ENCODE measurements at places on chromosomes 5 and 9. TPM values are rescaled to one million over a fixed set of nuclear protein-coding genes. Genes with fewer than 3 reads are reported as not detected.
A peak's percentile ranks its signal among the peaks of the same experiment; 100 is the strongest.

Gene S1PR3
- 17.2 TPM for total RNA-seq

Gene SAP30L
- 25.9 TPM for total RNA-seq

Gene RUSC2
- 62.9 TPM for total RNA-seq

Gene GFRA3
- total RNA-seq = not detected

Gene FAM78A
- total RNA-seq = 0.63 TPM

Gene GCNT4
- 12.5 TPM for total RNA-seq

Gene DNAJA1
- 173 TPM for total RNA-seq

Gene GARNL3
- total RNA-seq = 0.69 TPM

Gene GTF3C5
- total RNA-seq = 39.6 TPM

Gene CARTPT
- total RNA-seq = not detected

DNA sequence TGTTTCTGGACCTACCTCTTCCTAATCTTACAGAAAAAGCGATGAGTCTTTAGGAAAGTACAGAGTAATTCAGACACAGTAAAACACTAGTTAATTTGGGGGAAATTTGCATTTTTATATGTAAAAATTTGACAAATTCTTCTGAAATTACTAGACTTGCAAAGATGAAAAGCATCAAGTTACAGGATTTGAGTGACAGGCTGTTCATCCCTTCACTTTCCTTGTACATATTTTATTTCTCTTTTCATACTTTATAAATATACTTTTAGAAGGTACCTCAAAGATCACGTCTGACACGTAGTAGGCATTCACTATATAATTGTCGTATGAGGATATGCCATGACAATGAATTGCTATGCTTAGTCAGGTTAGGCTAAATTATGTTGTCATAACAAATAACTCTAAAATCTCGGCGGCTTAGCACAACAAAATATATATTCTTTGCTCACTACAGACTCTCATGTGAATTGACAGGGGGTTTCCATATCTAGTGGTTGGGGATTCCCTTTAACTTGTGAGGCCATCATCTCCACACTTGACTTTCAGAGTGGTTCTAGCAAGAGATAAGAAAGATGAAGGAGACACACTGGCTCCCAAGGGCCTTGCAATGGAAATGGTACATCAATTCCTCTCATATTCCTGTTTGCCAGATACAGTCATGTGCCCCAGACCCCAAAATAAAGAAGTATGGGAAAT is 154.1 kb upstream of the TUT7 start:
- no peak for DNase-seq

GRCh38 chr9:5563886-5564285 is 53.6 kb downstream of the PDCD1LG2 start:
- DNase-seq = peak; percentile 59

- no peak for DNase-seq
These were observed 244.8 kb upstream of the MPDZ start for GRCh38 chr9:13524245-13524644.

DNA sequence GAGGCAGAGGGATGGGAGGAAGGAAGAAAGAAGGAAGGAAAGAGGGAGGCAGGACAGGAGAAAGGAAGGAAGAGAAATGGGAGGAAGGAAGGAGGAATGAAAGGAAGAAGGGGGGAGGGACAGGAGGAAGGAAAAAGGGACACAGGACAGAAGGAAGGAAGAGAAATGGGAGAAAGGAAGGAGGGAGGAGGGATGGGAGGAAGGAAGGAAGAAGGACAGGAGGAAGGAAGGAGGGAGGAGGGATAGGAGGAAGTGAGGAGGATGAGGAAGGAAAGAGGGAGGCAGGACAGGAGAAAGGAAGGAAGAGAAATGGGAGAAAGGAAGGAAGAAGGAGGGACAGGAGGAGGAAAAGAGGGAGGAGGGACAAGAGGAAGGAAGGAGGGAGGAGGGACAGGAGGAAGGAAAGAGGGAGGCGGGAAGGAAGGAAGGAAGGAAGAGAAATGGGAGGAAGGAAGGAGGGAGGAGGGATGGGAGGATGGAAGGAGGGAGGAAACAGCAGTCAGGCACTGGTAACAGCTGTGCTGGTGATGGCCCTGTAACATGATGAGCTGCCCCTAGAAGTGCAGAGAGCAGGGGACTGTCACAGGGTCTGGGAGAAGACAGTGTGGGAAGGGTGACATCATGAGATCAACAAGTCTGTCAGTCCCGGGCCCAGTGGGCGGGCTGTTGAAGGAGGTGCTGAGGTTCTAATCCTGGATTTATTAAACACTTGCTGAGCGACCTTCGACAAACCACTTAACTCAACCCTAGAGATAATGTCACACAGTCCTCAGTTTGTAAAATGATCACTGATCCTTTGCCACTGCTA is 10.7 kb upstream of the IRX1 start:
- no peak for DNase-seq

DNA sequence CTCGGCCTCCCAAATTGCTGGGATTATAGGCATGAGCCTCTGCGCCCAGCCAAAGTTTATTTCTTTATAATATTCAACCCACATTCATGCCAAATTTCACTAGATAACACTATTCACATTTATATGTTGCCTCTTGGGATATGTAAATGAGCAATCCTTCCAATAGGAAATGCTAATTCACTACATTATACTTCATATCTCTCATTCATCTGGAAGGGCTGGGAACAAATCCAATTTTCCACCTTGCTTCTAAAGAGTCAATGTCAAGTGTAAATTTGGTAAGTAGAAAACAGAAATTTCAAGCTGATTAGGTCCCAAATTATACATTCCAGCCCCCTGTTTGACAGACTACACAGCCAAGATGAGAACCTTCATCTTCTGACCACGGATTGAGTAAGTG is 385.5 kb downstream of the GLIS3 start:
- no peak for DNase-seq

- DNase-seq = no peak
These were observed 79.3 kb upstream of the MAP3K1 start for GRCh38 chr5:56735849-56736641.

DNA sequence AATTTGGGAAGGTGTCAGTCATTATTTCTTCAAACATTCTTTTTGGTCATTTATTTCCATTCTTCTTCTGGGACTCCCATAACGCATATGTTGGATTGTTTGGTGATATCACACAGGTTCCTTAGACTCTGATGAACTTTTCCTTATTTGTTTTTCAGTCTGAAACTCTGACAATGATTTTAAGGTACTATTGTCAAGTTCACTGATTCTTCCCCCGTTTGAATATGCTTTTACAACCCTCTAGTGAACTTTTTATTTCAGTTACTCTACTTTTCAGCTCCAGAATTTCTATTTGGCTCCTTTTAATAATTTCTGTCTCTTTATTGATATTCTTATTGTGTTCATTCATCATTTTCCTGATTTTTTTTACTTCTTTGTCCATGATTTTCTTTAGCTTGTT is 92.5 kb upstream of the RORB start:
- no peak for DNase-seq

DNA sequence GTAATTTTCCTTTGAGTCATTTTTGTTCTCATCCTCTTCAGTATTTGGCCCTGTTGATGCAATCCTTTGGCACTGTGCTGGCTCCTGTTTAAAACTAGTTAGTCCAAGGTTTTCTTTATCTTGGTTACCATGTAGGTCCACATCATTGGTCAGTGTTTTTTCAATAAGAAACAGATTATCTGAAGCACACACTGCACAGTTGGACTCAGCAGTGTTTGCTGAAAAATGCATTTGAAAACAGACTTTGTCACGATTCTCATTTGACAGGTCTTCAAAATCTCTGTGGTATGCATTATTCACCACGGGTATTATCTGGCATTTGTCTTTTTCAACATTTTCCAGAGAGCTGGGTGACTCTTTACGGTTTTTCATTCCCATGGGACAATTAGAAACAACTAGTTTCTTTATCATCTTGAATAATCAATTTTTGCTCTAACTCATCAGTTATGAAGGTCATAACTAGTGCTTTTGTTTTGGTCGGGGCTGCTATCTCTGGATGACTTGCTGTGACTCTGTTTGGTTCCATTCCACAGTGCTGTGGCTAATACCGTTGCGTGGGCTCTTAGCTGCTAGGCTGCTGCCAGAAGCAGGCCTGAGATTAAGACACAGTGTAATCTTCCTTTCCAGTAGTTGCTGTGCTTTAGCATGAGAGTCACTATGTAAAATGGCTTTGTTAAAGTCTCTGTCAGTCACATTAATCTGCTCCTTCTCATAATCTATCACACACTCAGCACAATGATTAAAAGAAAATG is 36.2 kb downstream of the NUDT12 start:
- peak; percentile 36 for DNase-seq

- DNase-seq = no peak
These were observed 780.0 kb downstream of the SEMA5A start for GRCh38 chr5:8765886-8766285.

GRCh38 chr5:57429513-57430120 is 53.0 kb downstream of the ACTBL2 start:
- no peak for DNase-seq

DNA sequence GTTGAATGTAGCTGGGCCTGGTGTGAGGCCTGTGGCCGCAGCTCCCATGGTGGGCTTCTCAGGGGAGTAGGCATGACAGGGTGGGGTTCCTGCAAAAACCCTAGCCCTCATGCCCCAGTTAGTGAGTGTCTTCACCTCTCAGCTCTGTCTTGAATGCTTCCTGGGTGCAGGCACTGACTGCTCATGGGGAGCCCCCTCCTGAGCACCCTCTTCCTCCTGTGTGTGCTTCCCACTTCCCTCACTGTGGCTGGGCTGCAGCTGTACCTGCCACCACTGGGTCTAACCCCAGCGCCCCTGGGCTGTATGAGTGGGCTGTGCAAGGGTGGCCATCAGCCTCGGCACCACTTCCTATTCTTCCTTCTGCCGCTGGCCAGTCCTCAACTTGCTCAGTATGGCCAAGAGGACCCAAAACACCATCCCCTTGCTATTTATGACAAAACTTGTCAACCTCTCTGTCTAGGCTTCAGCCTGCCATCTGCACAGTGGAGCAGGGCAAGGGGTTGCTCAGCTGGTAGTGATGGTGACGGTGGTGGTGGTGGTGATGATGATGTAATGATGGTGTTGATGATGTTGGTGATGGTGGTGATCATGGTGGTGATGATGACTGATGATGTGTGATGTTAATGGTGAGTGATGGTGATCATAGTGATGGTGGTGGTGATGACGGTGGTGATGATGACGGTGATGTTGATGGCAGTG is 67.5 kb downstream of the RXRA start:
- DNase-seq = no peak

- no peak for DNase-seq
These were observed 744 bp upstream of the PPP2CA start for GRCh38 chr5:134226441-134227192.

DNA sequence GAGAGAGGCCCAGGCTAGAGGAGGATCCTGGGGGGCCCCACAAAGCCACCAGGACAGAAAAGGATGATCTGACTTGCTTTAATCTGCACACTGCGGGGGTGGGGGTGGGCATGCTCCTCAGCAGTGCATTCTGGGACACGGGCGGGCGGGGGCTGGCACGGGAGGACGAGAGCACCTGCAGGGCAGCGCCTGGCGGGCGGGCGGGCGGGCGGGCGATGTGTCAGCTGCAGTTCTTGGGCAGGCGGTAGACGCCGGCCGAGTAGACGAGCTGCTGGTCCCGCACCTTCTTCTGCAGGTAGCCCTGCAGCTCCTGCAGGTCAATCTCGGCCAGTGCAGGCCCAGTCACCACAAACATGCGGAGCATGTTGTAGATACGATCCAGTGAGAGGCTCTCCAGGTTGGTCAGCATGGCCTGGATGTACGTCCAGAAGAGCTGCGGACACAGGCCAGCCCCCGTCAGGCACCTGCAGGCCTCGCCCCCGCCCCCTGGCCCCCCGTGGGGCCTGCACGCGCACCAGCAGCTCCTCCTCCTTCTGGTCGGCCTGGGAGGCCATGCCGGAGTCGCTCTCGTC is 3.0 kb upstream of the TMEM210 start:
- DNase-seq = no peak

DNA sequence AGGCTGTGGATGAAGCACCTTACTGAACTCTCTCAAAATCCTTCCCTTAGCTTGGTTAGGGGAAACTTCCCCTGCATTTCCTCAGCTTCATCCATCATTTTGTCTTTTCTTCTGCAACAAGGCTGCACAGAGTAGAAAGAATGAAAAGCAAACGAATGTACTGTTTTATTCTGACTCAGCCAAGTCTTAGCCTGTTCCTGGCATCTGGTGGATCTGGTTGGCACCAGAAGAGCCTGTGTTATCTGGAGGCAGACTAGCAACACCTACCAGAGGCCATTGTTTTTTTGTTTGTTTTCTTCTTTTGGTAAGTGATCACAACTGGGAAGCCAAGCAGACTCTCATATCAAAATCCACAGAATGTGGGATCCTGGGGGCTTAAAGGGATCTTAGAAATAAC is 200.7 kb downstream of the FANCC start:
- no peak for DNase-seq

DNA sequence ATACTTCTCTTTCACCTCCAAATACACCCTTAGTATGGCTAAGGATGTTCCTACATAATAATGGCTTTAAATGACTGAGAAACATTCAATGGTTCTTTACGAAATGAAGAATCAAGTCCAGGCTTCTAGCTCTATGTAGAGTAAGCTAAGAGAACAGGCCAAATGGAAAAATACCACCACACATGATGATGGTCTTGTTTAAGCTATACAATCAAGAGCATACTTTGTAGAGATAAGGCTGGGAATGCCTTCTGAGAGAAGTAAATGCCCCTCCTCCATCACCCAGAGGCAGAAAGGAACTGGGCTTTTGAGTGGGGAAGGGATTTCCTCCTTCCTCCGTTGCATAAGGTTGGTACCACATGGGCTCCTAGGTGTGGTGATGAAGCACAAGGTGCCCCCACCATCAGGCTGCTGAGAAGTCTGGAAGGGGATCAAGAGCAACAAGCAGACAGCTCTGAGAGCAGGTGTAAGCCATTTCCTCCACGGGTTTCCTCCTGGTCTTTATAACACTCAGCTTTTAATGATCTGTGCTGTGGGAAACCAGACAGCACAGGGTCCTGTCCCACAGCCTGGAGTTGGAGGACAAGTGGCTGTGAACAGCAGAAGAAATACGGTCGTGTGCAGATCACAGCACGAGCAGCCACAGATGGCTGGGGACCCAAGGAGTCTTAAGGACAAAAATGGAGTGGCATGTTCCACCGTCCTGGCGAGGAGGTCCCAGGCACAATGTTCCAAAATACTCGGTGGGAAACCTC is 396.9 kb downstream of the CTNND2 start:
- DNase-seq = no peak

GRCh38 chr5:138082033-138082432 is 1.8 kb upstream of the WNT8A start:
- no peak for DNase-seq

DNA sequence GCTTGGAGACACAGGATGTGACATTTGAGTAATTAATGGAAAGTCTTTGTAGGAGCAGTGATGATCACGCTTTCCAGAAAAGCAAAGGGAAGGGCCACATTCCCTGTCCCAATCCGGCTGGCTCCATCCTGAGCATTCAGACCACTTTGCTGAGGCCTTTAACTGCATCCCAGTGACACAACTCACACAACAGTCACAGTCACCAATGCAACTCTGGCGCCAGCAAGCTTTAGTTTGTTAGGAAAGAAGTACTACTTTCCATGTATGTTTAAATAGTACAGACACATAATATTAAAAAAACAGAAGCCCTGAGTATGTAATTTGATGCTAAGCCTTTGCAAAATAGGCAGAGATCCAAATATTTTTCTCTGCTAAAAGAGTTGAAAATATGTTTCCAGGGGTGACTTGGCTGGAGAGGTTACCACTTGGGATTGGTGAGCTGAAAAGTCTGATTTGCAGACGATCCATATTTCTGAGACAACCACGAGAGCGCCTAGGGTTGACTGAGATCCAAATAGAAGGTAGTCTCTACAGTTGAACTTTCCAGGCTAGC is 31.7 kb upstream of the GAS1 start:
- DNase-seq = peak; percentile 33

GRCh38 chr5:93582677-93583438 is at the start of gene NR2F1:
Gene NR2F1, plus strand, starts transcription at chr5:93583222. Its CDS starts 1,802 bp downstream, at chr5:93585024.
- DNase-seq = peak; percentile 94
